Large intestine (tissue), 12 donors: ENCODE measurements at places on chromosomes 2 and 18.

DNA sequence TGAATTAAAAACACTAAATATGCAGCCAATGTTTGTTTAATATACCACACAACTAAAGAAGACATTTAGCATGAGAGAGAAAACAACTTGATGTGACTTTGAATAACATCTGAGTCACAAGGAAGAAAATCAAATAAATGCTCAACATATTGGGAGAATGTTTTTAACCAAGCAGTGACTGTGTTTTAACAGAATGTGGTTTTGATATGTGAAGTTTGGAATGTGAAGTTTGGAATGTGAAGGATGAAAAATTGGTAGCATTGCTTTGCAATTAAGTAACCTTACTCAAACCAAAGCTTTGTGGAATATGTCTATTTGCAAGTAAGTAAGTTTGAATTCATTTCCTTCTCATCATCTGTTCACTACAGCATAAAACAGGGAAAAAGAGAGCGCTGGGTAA is 128.2 kb upstream of the DNAJC10 start:
- DNase-seq = no peak

- DNase-seq = no peak
These were observed 138.3 kb upstream of the ETAA1 start for GRCh38 chr2:67258831-67259230.

DNA sequence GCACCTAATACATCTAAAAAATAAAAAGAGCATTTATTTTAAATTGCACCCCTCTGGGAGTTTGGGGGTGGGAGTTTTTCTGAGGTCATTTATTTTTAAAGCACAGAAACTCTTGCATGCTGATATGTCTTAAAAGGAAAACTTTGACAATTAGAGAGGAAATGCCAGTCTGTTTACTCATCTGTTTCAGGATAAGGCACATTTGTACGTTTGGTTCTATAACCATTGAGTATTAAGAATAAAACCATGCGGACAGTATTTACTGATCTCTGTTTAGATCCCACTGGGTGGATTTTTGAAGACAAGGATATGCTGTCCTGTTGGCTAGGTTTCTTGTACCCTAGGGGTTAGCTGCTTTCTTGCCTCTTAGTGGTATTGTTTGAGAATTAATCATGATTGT is 122.9 kb downstream of the TANC1 start:
- DNase-seq = no peak

GRCh38 chr2:49972699-49973098 is 818.4 kb upstream of the FSHR start:
- DNase-seq = no peak

DNA sequence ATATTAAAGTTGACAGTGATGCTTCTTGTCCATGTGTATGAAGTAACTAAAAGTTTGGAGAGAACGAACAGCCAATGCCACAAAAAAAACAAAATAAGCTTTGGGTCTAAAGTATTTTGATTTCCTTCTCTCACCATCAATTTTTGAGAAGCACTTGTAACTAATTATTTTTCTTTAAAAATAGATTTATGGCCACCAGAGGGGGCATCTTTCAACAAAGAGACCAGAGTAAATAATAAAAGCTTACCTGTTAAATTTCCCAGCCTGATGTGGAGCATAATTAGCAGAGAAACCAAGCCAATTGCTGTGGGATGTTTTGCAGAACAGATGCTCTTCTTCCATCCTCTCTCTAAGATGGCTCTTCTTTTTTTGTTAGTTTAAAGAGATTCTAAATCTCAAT is 29.0 kb downstream of the LINC00305 start:
- no peak for DNase-seq

GRCh38 chr2:178419123-178419522 is 31.9 kb downstream of the PRKRA start:
- no peak for DNase-seq

DNA sequence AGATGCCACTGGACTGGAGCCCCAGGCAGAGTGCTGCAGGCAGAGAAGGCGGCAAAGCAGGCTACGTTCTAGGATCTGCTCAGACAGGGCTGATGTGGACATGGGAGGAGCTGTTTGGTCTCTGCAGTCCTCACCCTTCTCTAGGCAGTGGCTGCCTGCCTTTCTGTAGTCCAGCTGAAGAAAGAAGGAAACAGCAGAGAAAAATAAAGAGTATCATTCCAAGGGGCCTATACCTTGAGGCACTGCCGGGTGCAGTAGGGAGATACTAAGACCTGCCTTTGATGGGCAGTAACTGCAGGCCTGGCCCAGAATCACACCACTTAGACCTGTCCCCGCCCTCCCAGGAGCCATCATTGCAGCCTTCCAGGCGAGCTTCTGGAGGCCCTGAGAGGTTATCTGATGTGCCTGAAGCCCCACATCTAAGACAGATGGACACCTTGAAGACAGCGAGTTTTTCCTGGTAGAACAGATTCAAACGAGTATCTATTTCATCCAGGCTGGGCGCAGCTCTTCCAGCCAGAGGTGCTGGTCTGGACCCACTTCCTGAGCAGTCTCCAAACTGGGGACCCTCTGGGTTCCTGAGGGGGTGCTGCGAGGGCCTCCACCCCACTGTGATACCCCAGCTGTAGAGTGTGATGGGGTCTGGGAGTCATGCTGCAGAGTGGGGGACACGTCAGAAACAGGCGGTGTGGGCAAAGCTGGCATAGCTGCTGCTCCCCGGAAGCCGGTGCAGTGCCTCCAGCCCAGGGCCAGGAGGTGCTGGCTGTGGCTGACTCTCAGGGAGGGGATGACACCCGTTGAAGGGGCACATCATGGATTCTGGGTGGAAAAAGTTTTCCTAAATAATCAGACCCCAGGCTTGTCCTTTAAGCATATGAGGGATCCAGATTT is 87.3 kb upstream of the OTOS start:
- no peak for DNase-seq

- no peak for DNase-seq
These were observed 19.2 kb downstream of the NRP2 start for GRCh38 chr2:205701509-205701908.

GRCh38 chr2:65620524-65620923 is 188.1 kb upstream of the SPRED2 start:
- no peak for DNase-seq

DNA sequence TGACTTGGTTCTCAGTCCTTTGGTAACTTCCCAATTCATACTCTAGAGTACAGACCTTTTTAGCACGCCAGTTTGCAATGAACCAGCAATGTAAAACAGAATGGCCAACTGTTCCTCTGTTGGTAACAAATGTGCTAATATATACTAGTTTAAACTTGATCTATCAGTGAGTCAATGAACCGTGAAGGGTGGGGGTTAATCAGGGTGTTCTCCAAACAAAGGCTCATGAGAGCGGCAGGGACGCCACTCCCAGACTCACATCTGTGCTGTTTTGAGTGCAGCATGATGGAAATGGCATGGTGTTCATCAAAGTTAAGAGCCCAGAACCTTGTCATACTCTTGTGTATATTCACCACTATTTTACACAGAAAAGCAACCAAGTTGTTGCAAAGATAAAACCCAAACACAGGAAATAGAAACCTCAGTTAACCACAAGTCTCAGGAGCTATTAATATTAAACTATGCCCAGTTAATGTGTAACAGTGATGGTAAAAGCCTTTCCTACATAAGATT is 70.3 kb downstream of the CERKL start:
- peak; percentile 74 for DNase-seq

- DNase-seq = no peak
These were observed 1009.9 kb upstream of the KLHL29 start for GRCh38 chr2:22375096-22375495.

DNA sequence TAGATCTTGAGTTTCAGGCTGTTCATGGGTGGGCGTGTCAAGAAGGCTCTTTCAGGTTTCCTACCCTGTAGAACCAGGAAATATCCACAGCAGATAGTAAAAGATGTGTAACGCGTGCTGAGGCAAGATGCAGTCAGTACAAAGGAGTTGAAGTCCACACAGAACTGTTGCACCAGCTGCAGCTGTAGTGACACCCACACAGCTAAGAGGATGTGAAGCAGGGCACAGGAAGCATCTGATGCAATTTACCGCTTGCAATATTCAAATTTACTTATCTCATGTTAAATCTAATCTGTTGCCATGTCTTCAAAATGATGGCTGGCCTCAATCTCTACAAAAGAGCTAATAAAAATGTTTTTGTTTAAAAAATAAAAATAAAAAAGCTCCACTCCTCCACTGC is 132.8 kb downstream of the ARHGAP15 start:
- no peak for DNase-seq
